NCI-H2081 treated with DMSO at 0.1 percent for 48 hours (cell line): ENCODE measurements at places on chromosomes 6 and 20.

DNA sequence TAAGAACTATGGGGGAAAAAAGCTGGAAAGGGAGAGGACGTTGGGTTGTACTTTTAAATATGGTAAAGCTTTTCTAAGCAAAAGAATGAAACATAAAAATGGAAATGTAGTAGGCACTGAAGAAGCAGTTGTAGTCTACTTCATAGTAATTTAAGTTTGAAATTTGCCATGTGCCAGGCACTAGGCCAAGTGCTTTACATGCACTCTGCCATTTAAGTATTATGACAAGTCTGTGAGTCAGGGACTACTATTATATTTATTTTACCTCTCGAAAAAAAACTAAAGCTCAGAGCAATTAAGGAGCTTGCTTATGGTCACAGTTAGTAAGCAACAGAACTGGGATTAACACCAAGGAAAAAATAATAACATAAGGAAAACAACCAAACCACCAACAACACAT is 257.8 kb downstream of the GMDS start:
- DNase-seq: no peak

DNA sequence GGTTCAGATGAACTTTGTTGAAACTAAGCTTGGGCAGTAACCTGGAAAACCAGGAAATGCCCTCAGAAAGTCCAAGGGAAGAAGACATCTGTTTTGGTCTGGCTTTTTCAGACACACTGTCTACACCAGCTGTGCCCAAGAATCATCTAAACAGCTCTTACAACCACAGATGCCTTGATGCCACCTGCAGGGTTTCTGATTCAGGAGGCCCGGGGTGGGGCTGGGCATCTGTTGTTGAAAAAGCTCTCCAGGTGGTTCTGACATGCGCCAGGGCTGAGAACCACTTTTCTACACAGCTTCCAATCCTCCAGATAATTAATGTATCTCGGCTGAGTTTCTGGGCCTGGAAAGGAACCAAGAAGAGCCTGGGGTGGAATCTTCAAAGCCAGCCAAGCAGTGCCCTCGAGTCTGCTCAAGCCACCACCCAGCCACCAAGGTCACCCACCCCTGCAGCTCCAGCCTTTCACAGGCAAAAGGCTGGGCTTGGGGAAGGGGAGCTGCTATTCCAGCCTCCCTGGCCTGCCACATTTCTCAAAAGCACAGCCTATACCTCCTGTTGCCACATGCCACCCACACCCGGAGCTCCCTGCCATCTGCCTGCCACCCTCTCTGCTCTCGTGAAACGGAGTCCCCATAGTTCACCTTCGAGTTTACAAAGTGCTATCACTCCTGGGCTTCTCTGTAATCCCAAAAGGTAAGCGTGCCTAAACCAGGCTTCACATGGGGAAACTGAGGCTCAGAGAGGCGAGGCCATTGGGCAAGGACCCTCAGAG is 9.4 kb downstream of the MDGA1 start:
- no peak for DNase-seq

GRCh38 chr6:97669191-97670031 is 386.4 kb upstream of the MMS22L start:
- no peak for DNase-seq

DNA sequence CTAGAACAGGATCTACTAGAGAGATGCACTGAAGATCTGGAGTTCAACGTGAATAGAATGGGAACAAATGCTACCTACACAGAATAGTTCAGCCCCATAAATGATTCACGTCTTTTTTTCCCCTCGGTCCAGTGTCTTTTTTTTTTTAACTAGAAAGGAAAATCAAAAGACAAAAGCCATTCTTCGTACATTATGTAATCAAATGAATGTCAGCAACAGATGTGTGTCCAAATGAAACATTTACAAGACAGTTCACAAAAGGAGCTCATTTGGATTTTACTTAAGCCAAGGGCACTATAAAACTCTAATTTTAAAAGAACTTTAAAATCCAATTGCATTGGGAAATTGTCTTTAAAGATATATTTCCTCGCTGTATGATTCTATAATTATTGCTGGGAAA is 42.4 kb downstream of the FAM184A start:
- no peak for DNase-seq
